DMS 273 treated with DMSO at 0.1 percent for 48 hours (cell line): ENCODE measurements at places on chromosomes 11 and 22.

- no peak for DNase-seq
Measured at GRCh38 chr22:19410941-19411689, 20.4 kb downstream of the HIRA start.

DNA sequence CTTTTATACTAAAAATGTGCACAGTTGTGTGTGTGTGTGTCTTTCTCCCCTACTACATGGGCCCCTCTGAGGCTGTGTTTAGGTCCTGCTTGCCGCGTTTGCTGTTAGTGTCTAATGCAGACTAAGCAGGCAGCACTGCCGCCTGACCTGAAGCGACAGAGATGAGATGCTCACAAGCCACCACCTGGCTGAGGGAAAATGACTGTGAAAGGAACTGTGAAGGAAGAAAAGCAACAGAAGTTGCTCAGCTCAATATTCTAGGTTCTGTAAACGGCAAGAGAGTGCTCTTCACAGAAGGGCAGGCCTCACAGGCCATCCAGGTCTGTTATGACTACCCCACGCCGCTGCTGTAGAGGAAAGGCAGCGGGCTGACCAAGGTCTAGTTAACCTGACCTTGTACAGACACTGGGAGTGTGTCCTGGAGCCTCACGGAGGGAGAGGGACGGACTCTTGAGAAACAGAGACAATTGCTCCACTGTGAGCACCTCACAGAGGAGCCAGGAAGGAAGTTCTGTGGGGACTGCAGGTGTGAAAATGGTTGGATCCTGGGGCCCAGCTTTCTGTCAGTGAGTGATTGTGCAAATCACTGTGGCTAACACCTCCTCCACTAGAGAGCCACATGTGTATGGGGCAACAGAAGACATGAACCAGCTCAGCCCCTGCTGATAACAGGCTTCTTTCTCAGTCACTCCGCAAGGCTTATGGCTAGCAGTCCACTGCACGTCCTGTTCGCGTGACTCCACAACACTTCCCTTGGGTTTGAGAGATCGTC, 31.3 kb upstream of the YPEL1 start:
- DNase-seq = no peak

DNA sequence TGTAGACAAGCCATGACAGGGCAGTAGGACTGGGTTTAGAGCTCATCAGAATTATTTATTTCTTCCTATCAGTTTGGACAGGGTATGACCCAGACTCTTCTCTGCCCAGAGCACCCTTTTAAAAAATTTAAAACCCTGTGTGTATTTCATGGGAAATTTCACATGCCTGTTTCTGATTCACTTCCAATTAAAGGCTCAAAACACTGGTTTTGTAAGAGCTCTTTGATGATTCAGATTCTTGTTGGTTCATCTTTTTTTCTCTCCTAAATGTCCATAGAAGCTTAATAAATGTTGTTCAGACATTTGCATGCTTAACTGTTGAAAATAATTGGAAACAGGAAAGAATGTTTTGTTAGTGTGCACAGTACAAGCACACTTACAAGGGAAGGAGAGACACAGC, 13.8 kb downstream of the FLI1 start:
- DNase-seq = no peak

- DNase-seq = no peak
Measured at GRCh38 chr22:28075358-28075981, 156.4 kb upstream of the PITPNB start.

- DNase-seq = no peak
Measured at GRCh38 chr11:68842427-68843051, 823 bp upstream of the CPT1A start.

DNA sequence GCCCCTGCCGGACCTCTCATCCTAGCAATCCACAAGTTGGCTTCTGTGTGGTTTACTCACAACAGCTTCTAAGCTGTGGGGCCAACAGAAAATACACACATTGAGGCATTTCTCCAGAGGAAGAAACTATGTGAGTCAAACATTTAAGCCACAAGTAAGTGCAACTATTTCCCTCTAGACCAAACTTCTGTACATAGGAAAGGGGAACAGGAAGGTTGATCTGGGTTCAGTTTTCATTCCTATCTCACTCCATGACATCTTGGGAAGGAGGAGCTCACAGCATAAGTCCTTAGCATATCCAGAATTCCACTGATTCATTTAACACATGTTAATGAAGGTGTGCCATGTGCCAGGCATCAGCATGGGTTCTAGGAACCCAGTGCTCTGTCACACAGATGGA, 72.8 kb upstream of the PICALM start:
- no peak for DNase-seq

- DNase-seq = no peak
Measured at GRCh38 chr11:86748296-86748695, 52.0 kb upstream of the PRSS23 start.
